Stimulated activated CD8-positive, alpha-beta memory T cell treated with anti-CD3 and anti-CD28 coated beads, Interleukin-15, amount 100 ng/mL, for 4 hours (primary cell): ENCODE measurements at places on chromosomes 16 and 17.
A peak's percentile ranks its signal among the peaks of the same experiment; 100 is the strongest.

- no peak for DNase-seq
These were observed 49.6 kb upstream of the NKD1 start for GRCh38 chr16:50498431-50499155.

GRCh38 chr17:56594320-56595107 is 1.0 kb downstream of the NOG start:
- DNase-seq, result no peak

- DNase-seq, result no peak
These were observed 19.2 kb downstream of the TEKT1 start for GRCh38 chr17:6812295-6812694.

- no peak for DNase-seq
These were observed 4.1 kb upstream of the UBTF start for GRCh38 chr17:44223541-44224071.

GRCh38 chr16:11138769-11139325 is 117.2 kb downstream of the SOCS1 start:
- DNase-seq, result no peak

GRCh38 chr16:5643855-5644531 is 546.4 kb upstream of the EEF2KMT start:
- no peak for DNase-seq

DNA sequence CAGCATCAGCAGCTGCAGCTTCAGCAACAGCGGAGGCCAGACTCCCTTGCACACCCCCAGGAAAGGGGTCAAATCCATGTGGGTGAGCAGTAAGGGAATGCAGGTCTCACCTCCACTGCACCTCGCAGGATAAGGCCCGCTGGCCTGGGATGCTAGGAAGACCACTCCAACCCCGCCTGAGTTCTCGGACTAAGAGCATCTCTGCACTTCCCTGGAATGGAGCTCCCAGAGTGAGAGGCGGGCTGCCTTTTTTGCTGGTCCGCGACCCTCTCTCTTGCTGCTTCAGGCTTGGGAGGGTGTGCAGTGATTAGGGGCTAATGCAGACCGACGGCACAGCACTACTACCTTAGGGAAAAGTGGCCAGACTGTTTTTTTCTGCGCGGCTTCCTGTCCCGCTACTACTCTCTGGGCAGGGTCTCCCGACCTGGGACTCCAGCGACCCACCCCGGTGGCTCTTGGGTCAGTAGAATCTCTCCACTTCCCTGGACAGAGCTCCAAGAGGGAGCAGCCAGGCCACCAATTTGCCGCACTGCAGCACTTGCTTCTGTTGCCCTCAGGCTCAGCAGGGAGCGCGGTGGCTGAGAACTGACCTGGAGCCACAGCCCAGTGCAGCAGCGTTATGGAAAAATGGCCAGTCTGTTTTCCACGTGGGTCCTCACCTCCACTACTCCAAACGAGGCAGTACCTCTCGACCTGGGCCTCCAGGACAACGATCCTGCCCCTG is 480.4 kb downstream of the CDH8 start:
- DNase-seq, result no peak

DNA sequence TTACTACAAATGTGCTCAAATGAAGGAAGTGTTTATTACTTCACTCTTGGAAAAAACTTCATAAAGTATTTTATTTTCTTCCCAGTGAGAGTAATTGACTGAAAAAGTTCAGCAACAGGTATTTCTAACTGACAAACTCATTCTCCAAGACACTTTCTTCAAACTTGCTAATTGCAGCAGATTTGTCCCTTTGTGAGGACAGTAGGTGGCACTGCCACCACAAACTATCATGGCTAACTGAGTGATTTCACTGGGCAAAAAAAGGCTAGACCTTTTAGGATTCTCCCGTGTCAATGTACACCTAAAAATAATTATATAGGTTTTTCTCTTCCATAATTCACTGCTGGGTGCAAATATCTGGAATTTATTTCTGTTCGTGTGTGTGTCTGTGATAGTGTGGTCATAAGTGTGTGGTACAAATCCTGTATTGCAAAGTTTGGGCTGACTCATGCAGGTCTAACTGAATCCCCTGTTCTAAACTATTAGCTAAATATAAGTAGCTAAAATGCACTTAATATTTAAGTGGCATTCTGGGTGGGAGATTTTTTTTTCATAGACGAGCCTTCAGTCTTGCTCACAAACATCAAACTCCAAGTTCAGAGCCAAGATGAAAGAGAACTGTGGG is 3.9 kb downstream of the HS3ST3A1 start:
- DNase-seq, result no peak

- no peak for DNase-seq
These were observed 238.7 kb upstream of the CIBAR2 start for GRCh38 chr16:85350973-85351372.

GRCh38 chr16:54545854-54546511 is 259.4 kb upstream of the IRX3 start:
- no peak for DNase-seq

- peak; percentile 33 for DNase-seq
These were observed 8.7 kb downstream of the DNAI2 start for GRCh38 chr17:74282587-74283370.

DNA sequence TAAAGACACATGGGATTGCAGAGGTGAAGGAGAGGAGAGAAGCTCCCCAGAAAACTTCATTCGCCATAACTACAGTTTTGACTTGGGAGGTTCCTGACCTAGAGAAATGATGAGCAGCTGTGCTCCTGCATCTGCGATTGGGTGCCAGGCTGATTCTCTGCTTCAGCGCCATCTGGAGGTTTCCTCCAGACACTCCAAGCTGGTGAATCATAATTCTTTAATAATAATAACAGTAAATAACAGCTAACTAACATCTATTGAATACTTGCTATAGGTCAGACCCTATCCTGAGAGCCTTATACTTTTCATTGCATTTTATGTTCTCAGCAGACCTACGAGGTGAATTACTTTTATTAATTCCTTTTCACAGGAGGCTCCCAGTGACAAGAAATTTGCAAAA is 575.8 kb downstream of the TOX3 start:
- no peak for DNase-seq

- no peak for DNase-seq
These were observed 273.0 kb upstream of the IRX5 start for GRCh38 chr16:54657709-54658102.
